ENCODE measurements at places on chromosomes 4 and X.

DNA sequence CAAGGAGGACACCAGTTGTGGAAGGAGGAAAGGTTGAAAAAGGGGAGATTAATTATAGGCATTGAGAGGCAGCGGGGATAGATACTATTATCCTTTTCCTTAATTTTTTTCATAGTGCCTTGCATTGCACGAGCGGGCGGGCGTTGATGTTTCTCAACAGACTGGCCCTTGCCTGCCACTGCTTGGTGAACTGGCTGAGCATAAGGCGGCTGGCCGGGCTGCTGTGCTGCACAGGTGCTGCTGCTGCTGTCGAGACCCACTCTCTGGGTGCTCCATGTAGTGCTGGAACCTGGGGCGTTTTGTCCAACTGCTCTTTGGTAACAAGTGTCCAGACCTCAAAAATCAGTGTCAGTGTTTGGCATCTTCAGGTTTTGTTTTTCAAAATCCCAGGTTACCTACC is 83.3 kb upstream of the PAQR3 start:
- no peak for DNase-seq

- DNase-seq, result no peak
Observed at GRCh38 chr4:2082118-2082517, 23.0 kb downstream of the NAT8L start.

GRCh38 chr4:128831531-128832242 is 22.2 kb downstream of the JADE1 start:
- DNase-seq, result no peak

DNA sequence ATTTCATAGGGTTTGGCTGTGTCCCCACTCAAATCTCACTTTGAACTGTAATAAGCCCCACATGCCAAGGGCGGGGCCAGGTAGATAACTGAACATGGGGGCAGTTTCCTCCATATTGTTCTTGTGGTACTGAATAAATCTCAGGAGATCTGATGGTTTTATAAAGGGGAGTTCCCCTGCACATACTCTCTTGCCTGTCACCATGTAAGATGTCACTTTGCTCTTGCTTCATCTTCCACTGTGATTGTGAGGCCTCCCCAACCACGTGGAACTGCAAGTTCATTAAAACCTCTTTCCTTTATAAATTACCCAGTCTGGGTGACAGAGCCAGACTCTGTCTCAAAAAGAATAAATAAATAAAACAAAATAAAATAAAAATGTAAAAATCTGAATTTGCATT is 95.9 kb downstream of the PDS5A start:
- DNase-seq, result no peak

- peak; percentile 71 for DNase-seq
Observed at GRCh38 chr4:142405021-142405694, 440.9 kb downstream of the INPP4B start.

DNA sequence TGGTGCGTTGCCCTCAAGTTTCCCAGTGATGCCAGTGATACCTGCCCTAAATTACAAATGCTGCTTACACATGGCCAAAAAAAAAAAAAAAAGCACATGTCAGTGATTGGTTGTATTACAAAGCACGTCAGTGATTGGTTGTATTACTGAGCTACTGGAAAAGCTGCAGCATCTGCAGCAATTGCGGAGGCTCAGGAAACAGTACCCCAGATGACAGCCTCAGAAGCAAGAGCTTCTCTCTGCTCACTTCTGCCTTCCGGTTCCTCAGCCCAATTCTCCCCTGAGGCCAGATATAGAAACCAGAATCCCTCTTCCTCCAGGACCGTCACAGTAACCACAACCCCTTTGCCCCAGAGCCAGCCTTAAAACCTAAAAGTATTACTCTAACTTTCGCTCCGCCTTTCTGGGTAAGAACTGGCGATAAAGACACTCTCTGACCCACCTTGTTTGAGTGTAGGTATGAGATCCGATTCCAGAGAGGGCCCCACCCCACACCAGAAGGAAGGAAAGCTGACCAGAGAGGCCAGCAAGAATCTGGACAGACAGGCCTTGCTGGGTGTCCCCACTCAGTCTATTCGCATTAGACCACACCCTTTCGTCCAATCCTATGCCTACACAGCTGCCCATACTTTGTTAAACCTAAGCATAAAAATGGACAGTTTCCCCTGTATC is 85.0 kb upstream of the SORBS2 start:
- no peak for DNase-seq

GRCh38 chrX:30649859-30650258 is 3.4 kb upstream of the GK start:
- DNase-seq, result no peak

DNA sequence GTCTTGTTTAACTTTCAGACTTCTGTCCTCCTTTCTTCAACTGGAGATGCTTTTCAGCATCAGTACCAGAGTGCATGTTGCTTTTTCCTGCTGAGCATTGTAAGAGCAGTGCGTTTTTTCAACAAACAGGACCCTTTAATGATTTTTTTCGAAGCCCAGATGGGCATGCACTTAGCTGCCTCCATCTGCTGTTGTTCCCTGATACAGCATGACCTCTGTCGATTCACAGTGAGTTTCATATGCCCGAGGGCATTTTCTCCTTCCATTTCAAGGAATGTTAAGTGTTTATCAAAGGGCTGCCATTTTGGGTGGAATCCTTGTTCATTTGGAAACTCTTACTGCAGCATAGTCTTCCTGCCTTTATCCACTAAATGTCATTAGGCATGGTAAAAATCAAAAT is 428.6 kb downstream of the DTHD1 start:
- no peak for DNase-seq

DNA sequence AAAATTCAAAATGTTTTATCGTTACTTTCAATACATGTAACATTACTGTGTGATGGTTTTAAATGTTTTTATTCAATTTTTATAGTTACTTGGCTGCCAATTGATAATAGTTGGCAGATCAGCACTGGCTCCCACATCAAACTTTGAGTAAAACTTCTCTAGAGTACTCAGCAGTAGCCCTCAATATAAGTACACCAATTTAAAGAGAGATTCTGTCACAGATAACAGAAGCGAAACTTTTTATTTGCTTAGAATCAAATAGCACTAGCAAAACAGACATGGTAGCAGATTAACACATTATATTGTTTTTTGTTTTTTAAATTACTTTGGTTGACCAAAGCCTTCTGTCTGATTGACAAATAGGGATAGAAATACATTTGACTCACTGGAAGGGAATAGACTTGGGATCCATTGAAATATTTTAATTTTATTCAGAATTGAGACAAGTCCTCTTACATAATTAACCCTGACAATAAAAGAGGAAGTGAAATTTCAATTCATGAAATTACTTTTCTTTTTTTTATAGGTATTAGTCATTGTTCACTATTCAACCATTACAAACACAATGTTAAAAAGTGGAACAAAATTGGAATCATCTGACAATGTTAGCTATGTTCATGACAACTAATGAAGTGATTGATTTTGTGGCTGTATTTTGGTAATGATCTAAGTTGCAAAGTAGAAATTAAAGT is 554.9 kb downstream of the KLHL4 start:
- DNase-seq, result no peak

DNA sequence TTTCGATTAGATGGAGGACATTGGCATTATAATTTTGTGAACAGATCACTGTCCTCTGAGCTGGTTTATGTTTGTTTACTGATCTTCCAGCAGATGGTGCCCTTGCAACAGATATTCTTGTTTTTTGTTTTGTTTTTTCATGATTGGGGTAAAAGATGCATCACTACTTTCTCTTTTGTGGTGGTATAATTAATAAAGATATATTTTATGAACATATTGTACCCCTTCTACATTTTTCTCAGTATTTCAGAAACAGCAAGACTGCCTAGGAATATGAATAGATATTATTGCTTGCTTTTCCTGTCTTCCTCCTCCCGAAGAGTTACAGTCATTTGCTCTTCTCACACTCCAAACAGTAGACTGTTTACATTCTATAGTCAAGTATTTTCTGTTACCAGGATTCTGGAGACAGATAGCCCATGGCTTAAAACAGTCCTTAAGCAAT is 905.2 kb downstream of the TRAM1L1 start:
- DNase-seq, result no peak

- DNase-seq, result no peak
Observed at GRCh38 chr4:6044805-6045204, 26.6 kb upstream of the C4orf50 start.

GRCh38 chr4:3690551-3691152 is 75.5 kb upstream of the ADRA2C start:
- DNase-seq, result no peak

- no peak for DNase-seq
Observed at GRCh38 chrX:127570276-127570675, 481.9 kb downstream of the ACTRT1 start.

- no peak for DNase-seq
Observed at GRCh38 chrX:7120878-7121219, 26.7 kb upstream of the STS start.

- no peak for DNase-seq
Observed at GRCh38 chr4:127668770-127669169, 36.0 kb downstream of the INTU start.

DNA sequence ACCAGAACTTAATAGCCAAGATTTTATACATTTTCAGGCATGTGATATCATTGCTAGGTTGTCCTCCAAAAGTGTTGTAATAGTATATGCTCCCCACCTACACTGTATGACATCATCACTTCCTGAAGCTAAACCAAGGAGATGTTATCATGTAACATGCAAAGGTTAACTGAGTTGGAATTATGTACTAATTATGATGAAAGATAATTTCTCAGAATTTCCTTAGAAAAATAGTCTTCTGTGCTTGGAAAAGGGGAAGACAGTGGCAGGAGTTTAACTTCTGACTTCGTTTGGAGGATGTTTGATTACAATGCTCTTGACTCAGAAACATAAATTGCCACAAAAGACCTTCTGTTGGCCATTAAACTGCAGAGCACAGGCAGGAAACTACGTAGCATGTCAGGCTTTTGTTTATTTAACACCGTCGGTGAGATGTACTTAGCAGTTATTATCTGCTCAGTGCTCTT is 83.6 kb upstream of the GUCY1A1 start:
- no peak for DNase-seq

GRCh38 chrX:78934866-78935265 is 10.3 kb upstream of the P2RY10 start:
- DNase-seq, result no peak

DNA sequence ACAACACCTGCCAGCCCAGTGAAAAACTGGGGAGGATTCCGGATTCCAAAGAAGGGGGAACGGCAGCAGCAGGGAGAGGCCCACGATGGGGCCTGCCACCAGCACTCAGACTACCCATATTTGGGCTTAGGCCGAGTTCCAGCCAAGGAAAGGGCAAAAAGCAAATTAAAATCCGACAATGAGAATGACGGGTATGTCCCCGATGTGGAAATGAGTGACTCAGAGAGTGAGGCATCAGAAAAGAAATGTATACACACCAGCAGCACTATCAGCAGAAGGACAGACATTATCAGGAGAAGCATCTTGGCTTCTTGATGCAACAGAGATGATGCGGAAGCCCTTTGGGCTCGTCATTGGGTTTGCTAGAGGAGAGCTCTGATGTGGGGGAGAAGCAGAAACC is 62.4 kb downstream of the JADE1 start:
- no peak for DNase-seq

- peak; percentile 53 for DNase-seq
Observed at GRCh38 chrX:133776072-133776471, 209.3 kb downstream of the GPC3 start.

DNA sequence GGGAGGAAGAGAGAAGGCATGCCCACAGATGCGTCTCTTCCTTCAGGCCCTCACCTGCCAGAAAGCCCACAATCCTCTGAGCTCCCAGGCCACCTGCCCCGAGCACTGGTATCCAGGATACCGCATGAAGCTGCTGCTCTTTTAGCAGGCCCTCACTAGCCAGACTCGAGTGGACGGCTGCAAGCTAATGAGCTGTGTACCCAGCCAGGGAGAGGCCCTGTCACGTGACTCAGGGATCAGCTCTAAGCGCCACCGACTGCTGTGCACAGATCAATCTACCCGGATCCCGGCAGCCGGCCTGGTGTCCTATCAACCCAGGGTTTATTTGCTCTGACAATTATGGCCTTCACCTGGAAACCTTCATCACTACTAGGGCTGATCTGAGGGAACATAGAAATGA is 39.0 kb downstream of the BCOR start:
- DNase-seq, result no peak

DNA sequence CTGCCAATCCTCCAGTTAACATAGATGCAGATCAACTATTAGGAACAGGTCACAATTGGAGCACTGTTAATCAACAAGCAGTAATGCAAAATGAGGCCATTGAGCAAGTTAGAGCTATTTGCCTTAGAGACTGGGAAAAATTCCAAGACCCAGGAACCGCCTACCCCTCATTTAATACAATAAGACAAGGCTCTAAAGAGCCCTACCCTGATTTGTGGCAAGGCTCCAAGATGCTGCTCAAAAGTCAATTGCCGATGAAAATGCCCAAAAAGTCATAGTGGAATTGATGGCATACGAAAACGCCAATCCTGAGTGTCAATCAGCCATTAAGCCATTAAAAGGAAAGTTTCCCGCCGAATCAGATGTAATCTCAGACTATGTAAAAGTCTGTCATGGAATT is 20.5 kb upstream of the TRIM61 start:
- DNase-seq, result no peak

DNA sequence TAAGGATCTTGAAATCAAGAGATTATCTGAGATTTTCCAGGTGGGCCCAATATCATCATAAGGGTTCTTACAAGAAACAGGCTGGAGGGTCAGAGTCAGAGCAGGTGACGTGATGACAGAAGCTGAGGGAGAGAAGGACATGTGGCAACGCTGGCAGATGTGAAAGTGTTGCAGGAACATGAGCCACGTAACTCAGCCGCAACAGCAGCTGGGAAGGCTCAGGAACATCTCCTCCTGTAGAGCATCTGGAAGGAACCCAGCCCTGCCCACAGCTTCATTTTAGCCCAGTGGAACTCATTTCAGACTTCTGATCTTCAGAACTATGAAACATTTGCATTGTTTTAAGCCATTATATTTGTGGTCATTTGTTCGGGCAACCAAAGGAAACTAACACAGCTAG is 156.3 kb upstream of the VEGFC start:
- DNase-seq, result no peak

GRCh38 chr4:25440478-25441030 is 63.5 kb downstream of the ANAPC4 start:
- no peak for DNase-seq

DNA sequence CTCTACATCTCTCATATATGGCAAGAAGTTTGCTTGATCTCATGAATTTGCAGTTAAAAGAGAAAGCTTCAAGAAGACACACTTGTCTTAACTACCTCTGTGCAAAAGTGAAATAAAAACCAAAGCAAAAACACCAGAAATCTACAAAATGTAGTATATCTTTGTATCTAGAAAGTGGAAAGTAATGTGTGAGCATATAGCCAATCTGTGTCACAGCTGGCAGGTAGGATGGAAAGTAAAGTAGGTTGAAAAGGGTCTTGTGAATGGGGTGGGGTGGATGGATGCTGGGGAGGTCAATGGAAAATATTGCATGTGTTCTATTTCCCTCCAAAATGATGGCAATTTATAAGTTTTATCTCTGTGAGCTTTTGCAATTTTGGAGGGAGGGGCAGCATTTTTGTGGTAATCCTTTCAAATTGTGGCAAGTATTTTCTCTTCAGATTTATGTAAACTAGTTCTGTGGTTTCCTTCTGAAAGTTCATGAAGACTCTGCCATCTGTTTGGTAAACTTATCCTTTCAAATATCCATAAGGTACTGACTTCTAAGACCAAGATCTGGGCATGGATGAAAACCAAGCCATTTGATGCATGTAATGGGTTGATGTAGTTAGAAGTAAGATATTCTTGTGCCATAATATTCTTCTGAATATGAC is 215.9 kb upstream of the GIMD1 start:
- DNase-seq, result no peak

Data from activated CD4-positive, alpha-beta T cell treated with anti-CD3 and anti-CD28 coated beads for 48 hours (primary cell).